ENCODE measurements at places on chromosomes 4 and X. TPM values are rescaled to one million over a fixed set of nuclear protein-coding genes. Genes with fewer than 3 reads are reported as not detected.

Gene OCIAD2
- total RNA-seq = 1.1 TPM

DNA sequence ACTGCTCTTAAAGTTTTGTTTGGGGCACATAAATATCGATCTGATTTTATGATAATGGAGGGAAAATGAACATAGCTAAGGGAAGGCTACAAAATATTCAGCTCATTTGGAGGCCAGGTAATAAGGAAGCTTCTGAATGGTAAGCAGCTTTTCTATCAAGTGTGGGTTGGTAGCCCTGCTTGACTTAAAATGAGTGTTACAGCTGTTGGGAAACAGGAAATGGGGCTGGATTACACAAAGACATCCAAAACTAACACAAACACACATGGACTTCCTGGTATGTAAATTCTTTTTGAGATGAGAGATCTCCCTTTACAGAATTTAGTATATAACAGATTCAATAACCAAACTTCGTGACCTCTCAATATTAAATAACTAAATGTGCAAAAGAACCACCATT, 58.0 kb downstream of the FGF16 start:
- peak; percentile 49 for DNase-seq
- no peaks in the 10 kb centered on the region for H3K36me3 ChIP-seq
- no peak overlapping the region for H3K27ac ChIP-seq
- H3K4me3 ChIP-seq = no peak overlapping the region
- H3K4me1 ChIP-seq = peaks cover 9% of the 10 kb centered on the region

DNA sequence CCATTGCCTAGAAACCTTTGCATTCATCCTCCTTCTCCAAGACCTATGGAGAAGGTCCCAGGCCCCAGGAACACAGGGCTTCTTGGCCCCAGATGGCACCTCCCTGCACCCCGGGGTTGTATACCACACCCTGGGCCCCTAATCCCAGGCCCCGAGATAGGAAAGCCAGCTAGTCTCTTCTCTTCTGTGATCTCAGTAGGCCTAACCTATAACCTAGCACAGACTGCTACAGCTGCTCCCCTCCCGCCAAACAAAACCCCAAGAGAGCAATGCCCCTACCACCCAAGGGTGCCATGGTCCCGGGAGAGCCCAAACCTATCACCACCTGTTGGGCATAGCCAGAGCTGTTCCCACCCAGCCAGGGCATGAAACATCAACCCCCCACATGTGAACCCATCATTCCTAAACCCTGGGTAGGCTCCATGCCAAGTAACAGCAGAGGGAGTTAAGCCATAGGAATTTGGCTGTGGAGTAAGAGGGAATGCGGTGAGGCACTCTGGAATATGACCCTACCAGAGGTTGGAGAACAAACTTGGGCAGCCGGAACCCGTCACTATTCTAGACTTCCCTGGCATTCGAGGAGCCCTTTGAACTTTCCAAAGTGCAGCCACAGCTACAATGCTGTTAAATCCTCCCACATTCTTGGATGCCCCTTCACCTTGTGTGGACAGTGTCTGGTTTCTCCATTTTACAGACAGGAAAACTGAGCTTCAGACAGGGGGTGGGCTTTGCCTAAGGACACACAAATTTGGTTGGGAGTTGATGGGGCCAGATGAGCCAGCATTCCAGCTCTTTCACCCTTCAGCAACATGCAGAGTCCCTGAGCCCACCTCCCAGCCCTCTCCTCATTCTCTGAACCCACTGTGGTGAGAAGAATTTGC, 10.9 kb upstream of the SASH3 start:
- H3K4me1 ChIP-seq = no peaks in the 10 kb centered on the region
- H3K27me3 ChIP-seq = no peaks in the 10 kb centered on the region
- no peak overlapping the region for H3K27ac ChIP-seq
- H3K4me3 ChIP-seq = no peak overlapping the region

DNA sequence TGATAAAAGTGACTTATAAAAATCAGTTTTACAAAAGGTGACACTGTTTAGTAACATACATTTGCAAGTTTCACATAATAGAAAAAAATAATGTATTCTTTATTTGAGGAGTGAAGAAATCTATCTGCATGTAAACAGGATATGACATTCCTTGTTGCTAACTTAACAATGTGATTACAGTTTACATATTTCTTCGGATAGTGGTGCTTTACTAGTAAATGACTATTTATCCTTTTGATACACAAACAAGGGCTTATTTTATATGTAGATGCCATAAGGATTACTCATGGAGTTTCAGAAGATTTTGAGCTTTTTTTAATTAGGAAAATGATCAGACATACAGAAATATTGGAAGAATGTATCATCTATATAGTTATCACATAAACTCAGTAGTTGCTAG, 126.5 kb downstream of the SLIT2 start:
- H3K27ac ChIP-seq = no peak overlapping the region
- DNase-seq = no peak
- H3K4me1 ChIP-seq = peaks cover 17% of the 10 kb centered on the region
- H3K36me3 ChIP-seq = no peaks in the 10 kb centered on the region

GRCh38 chr4:150289881-150290280, 211.6 kb downstream of the DCLK2 start:
- H3K27me3 ChIP-seq = no peaks in the 10 kb centered on the region
- H3K4me1 ChIP-seq = 0 out of 2 replicates have a peak, but pooled peaks cover 5% of the 10 kb centered on the region
- no peaks in the 10 kb centered on the region for H3K36me3 ChIP-seq
- no peak overlapping the region for H3K4me3 ChIP-seq

Data from GM23248 (cell line).